ENCODE measurements at places on chromosomes 3 and 15. TPM values are rescaled to one million over a fixed set of nuclear protein-coding genes. Genes with fewer than 3 reads are reported as not detected.

The SLC24A5 gene
- not detected for polyA plus RNA-seq

GRCh38 chr15:85961821-85962220 lies 117.8 kb upstream of the AGBL1 start:
- DNase-seq = no peak

DNA sequence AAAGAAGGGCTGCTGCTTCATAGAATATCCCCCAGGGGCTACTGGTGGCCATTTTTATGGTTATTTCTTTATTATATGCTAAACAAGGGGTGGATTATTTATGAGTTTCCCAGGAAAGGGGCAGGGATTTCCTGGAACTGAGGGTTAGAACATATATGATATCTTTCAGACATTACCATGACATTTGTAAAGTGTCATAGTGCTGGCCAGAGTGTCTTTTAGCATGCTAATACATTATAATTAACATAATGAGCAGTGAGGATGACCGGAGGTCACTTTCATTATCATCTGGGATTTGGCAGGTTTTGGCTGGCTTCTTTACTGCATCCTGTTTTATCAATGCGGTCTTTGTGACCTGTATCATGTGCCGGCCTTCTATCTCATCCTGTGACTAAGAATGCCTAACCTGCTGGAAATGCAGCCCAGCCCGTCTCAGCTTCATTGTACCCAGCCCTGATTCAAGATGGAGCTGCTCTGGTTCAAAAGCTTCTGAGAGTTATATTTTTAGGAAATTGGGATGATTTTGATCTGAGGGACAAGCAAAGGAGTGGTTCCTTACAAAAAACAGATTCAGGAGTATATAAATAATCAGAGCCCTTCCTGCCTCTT lies 9.1 kb upstream of the ZBTB20 start:
- DNase-seq = no peak

GRCh38 chr3:194034346-194035336 lies 101.3 kb upstream of the HES1 start:
- no peak for DNase-seq

The FETUB gene
- 0.23 TPM for polyA plus RNA-seq

The ERICH6 gene
- polyA plus RNA-seq = 1.3 TPM

DNA sequence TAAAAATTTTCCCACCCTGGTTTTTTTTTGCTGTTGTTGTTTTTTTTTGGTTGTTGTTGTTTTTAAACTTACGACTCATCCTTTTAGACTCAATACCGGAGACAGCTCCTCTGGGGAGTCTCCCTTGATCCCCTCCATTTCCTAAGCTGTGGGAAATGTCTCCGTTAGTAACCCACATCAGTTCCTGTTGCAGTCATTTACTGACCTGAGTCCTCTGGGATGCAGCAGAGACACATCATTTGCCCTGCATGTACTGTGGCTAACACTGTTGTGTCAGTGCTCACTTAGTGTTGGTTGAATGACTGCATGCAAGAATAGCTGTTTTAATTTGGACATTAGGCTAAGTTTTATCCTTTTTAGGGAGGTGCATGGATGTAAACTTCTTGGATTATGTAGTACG lies 83.8 kb downstream of the MBNL1 start:
- DNase-seq = no peak

DNA sequence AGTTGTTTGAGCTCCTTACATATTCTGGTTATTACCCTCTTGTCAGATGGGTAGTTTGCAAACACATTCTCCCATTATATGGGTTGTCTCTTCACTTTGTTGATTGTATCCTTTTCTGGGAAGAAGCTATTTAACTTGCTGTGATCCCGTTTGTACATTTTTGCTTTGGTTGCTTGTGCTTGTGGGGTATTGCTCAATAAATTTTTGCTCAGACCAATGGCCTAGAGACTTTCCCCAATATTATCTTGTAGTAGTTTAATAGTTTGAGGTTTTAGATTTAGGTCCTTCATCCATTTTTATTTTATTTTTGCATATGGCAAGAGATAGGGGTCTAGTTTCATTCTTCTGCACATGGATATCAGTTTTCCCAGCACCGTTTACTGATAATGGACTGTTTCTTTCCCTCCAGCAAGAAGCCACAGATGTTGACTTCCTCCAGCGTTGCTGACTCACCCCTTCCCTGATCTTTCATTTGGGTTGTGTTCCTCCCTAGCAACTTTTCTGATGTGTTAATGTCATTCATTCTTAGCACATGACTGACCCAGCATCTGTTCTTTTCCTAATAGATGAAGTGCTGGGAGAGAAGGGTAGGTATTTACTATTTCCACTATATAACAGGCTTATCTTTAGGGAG lies 166.7 kb upstream of the SGO1 start:
- DNase-seq = no peak

- DNase-seq = no peak
These were observed 110.8 kb downstream of the VGLL4 start for GRCh38 chr3:11532931-11533391.

GRCh38 chr3:182902236-182902635 lies 78.1 kb downstream of the DCUN1D1 start:
- no peak for DNase-seq

The RLBP1 gene
- not detected for polyA plus RNA-seq

DNA sequence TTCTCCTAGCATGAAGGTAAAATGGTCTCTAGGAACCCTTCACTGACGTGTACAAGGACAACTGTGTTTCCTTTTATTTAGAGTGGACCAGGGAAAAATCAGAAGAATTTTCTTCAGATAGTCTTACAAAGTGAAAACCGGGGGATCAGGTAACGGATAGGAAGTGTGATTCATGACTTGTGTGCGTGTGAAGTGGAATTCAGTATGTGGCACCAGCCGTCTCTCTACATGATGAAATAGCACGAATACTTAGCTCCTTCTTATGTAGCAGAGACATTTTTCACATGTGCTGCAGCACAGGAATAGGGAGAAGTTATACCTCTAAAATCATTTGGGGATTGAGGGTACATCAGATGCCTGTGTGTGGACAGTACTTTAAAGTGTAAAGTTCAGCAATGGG lies 159.2 kb downstream of the MEX3B start:
- DNase-seq = no peak

GRCh38 chr3:64272842-64273241 lies 47.6 kb upstream of the PRICKLE2 start:
- no peak for DNase-seq

The PIERCE2 gene
- polyA plus RNA-seq = 2.9 TPM

DNA sequence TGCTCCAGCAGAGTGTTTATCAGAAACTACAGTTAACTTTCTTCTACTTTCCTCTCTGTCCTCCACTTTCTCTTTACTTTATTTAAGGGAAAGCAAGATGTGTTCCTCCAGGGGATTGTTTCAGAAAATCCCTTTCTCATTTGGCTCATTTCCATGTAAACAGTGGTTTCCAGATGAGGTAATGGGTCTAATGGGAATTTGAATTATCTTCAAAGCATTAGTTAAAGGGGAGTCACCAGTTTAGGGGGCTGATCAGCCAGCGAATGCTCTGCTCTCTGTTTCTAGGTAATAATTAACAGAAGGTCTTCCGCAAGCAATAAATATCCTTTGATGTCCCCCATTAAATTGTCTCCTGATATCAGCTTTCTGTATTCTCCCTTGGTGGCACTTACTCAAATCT lies 30.4 kb upstream of the ZNF639 start:
- peak; percentile 14 for DNase-seq

DNA sequence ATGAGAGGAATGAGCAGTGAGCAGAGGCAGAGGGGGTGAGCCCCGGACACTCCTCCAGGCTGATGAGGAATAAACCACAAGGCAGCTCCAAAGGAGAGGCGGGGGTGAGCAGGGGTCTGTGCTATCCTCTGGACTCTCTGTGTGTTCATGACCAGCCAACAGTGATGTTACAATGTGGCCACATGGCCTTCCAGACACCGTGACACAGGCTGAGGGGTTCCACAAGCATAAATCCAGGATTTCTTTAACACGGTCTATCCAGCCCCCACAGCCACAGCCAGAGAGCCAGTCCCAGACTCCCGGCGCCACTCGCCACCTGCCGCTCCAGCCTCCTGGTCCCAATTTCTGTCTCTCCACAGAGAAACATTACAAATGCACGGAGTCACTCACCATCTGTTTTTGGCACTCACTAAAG lies 24.4 kb downstream of the XXYLT1 start:
- no peak for DNase-seq

DNA sequence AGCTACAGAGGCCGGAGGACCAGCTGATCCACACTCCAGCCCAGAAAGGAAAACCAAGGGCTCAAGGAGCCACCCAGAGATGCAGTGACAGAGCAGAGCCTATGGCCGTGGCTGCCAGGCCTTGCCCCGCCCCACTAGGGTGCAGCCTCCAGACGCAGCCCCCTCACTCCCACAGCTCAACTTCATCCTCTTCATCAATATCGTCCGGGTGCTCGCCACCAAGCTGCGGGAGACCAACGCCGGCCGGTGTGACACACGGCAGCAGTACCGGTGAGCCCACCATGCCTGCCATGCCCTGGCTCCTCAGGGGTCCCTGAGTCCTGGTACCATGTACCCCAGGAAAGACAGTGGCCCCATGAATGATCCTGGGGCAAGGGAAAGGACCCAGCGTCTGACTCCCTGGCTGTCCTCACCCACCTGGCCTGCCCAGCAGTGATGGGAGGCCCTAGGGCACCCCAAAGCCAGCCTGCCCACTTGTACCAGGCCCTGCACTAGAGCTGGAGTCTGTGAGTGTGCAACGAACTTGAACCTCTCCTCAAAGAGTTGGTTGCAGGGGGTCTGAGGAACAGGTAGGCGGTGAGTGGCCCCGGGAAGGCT lies 24.2 kb downstream of the PTH1R start:
- DNase-seq = no peak

DNA sequence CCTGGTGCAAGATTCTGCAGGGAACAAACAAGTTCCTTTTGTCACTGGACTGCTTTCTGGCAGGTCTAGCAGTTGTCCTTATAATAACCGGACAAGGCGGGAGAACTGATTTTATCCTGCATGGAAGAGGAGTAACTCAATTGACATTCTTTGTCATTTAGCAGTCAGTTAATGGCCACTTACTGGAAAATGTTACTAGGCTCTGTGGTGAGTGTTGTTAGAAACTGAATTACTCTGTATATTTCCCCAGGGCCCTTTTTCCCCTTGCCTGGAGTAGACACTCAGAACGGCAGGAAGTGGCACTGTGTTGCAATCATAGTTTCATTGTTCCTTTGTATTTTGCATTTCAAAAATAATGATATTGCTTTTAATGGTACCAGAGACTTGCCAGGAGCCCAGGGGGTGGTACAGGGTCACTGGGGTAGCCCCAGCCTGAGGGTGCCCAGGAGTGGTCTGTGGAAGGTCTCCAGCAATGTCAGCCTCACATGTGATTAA lies 318.6 kb upstream of the LRRFIP2 start:
- DNase-seq = no peak

The SPINK8 gene
- not detected for polyA plus RNA-seq

GRCh38 chr3:139676632-139677387 lies 962 bp downstream of the NMNAT3 start:
- no peak for DNase-seq

DNA sequence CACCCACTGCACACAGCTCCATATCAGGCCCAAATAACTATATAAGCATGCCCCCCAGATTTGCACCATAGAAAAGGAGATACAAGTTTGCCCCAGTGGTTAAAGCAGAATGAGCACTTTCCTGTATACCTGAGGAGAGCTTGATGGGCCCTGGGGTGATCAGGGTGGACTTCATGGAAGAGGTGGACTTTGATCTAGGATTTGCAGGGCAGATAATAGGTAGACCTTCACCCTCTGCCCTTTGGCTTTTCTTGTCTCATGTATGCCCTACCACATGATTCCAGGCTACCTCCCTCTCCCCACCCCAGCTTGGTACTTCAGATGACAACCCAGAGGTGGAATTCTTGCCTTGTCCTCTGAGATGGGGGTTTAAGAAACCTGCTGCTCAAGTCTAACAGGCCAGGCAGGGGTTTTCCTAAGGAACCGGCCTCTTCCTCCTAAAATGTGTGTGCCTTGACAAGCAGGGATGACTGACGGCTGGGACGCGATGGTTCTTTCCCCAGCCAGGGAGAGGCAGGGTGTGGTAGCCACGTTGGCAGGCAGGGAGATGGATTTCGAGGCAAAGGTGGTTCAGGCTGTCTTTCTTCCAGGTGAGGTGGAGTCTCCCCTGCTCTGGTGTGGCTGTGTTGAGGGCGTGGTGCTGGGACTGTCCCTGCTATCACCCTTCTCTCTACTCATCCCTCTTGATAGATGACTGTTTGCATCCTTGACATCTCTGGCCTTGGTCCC lies 6.6 kb upstream of the RHCG start:
- DNase-seq = no peak

The CFAP91 gene
- 21.0 TPM for polyA plus RNA-seq

The HDAC11 gene
- 24.5 TPM for polyA plus RNA-seq

DNA sequence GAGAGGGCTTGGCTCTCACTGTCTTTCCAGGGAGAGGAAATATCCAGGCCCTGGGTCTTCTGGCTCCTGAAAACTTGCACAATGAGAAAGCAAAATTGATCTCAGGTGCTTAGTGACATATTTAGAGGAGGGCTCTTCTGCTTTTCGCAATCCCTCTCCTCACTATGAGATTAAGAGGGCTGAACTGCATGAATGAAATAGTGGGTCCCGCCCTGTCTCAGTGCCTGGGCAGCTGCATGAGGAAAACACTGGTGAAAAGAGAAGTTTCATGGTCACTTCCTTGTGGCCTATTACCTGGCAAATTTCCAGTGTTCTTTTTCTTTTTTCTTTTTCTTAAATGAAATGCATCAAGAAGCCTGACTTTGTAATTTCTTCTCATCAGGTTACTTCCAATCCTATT lies 73.5 kb downstream of the TRAK1 start:
- no peak for DNase-seq

The VGLL3 gene
- 7.8 TPM for polyA plus RNA-seq
